ENCODE measurements at places on chromosomes 16 and 17. TPM values are rescaled to one million over a fixed set of nuclear protein-coding genes. Genes with fewer than 3 reads are reported as not detected.

SLC52A1 gene
- not detected for polyA plus RNA-seq

CDH5 gene
- 24.0 TPM for polyA plus RNA-seq

NEURL4 gene
- polyA plus RNA-seq = 111 TPM

NACA2 gene
- not detected for polyA plus RNA-seq

NXN gene
- polyA plus RNA-seq = 9.6 TPM

EPX gene
- polyA plus RNA-seq = not detected

AGRP gene
- polyA plus RNA-seq = 56.7 TPM

KRT31 gene
- not detected for polyA plus RNA-seq

NXPH3 gene
- polyA plus RNA-seq = 1.3 TPM

MPG gene
- 148 TPM for polyA plus RNA-seq

GUCY2D gene
- polyA plus RNA-seq = not detected
